ENCODE measurements at places on chromosomes 3 and 15.
A peak's percentile ranks its signal among the peaks of the same experiment; 100 is the strongest.

GRCh38 chr3:106172780-106173179 lies 304.0 kb upstream of the CBLB start:
- peak; percentile 46 for DNase-seq

- DNase-seq, result no peak
Measured at GRCh38 chr3:63914312-63914711, 2.1 kb upstream of the SCAANT1 start.

GRCh38 chr3:156400735-156401134 lies 154.2 kb downstream of the SSR3 start:
- DNase-seq, result no peak

- DNase-seq, result no peak
Measured at GRCh38 chr3:149955449-149955848, 15.2 kb downstream of the PFN2 start.

DNA sequence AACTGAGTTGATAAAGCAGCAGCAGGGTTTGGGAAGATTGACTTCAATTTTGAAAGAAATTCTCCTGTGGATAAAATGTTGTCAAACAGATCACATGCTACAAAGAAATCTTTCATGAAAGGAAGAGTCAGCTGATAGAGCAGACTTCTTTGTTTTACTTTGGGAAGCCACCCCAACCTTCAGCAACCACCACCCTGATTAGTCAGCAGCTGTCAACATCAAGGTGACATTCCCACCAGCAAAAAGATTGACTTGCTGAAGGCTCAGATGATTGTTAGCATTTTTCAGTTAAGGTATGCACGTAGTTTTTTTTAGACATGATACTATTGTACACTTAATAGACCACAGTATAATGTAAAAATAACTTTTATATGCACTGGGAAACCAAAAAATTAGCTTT lies 87.6 kb upstream of the ACKR4 start:
- DNase-seq, result no peak

- no peak for DNase-seq
Measured at GRCh38 chr3:128334766-128335165, 131.9 kb downstream of the DNAJB8 start.

- DNase-seq, result no peak
Measured at GRCh38 chr3:45001738-45002137, 24.4 kb upstream of the CLEC3B start.

DNA sequence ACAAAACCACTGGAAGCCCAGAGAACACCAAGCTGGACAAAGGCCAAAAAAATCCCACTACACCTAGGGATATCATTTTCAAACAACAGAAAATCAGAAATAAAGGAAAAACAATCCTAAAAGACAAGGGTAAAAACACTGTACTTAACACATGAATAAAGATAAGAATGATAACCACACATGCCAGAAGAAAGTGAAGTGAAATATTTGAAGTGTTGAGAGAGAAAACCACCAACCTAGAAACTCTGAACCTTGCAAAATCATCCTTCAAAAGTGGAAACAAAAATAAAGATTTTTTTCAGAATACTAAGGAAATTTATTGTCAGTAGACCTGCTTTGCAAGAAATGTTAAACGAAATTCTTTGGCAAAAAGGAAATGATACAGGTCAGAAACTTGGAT lies 45.1 kb downstream of the KPNA1 start:
- DNase-seq, result no peak

DNA sequence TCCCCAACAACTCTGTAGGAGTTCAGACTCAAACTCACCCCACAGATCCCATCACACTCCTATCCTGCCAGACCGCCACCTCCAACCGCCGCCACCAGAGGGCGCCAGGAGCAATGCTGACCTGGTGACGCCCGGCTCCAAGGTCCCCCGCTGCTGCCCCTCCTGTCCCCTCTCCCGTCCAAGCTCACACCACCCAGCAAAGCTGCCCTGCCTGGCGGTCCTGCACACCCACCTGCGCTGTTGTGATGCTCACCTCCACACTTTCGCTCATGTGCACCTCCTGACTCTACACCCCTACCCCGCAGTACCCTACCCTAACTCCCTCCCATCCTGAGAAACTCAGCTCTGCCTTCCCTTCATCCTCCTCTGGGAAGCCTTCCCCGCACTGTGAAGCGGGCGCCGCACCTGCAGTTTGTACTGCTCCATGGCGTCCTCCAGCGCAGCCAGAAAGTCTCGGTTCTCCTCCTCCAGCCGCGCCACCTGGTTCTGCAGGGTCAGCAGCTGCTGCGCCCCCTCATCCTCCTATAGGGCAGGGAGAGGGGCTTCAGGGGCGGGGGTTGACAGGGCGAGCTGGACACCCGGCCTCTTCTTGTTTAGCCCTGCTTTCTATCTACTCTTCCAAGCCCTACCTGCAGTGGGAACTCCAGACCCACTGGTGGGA lies 7.9 kb downstream of the KIF7 start:
- DNase-seq, result peak; percentile 53

DNA sequence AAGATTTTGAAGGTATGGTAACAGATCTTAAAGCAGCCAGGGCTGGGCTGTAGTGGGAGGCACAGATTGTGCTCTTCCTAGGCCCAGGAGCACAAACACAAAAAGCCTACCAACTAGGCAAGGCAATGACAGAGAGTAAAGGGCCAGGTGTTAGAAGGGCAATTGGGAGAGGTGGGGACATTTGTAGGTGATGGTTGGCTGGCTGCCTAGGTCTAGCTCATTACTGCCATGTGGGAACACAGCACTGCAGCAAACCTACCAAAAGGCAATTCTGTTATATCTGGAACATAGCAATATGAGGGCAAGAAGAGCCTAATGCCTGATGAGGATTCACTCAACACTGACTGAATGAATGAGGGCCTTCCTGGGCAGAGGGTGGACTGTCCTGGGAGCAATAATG lies 30.4 kb downstream of the ARHGEF3 start:
- no peak for DNase-seq

GRCh38 chr3:99950921-99951320 lies 133.3 kb downstream of the CMSS1 start:
- no peak for DNase-seq

Measured in GM06990 (cell line).